Sigmoid colon (tissue), 7 donors: ENCODE measurements at places on chromosomes 11 and 22. TPM values are rescaled to one million over a fixed set of nuclear protein-coding genes. Genes with fewer than 3 reads are reported as not detected.
A peak's percentile ranks its signal among the peaks of the same experiment; 100 is the strongest.

SLCO2B1 gene
- 19.4 TPM for total RNA-seq

DEUP1 gene
- not detected for total RNA-seq

DNA sequence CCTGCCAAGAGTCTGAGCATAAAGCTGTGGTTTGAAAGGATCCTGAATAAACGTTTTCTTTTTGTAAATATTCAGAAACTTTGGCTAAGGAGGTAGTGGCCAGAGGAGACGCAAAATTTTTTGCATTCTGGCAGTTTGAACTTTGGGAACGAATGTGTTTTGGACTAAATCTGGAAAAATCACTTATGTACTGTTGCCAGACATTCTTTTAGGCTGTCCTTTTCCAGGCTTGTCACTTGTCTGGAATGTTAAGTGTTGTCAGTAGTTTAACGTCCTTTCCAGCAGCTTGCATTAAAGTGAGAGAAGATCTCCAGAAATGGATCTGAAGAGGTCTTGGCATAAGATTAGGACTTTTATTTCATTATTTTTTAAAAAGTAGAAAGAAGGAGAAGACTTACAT lies 18.5 kb downstream of the SPECC1L start:
- no peak for DNase-seq
- no peaks in the 10 kb centered on the region for H3K36me3 ChIP-seq
- H3K4me3 ChIP-seq = peak overlapping the region; percentile 0
- H3K27ac ChIP-seq = peak overlapping the region; percentile 78

DNA sequence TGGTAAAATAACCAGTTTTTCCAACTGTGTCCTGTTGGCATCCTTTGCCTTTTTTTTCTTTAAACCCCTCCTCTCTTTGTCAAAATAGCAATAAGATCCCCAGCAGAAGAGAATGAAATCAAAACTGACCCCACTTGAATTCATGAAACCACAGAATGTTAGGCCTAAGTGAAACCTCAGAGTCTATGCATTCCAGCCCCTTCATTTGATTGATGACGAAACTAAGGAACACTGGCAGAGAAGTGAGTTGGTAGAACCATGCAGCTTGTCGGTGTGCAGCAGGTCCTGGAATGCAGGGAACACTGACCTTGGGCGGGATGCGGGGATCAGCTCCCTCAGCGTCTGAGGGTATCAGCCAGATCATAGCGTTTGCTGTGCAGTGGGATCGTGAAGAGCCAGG lies 57.5 kb downstream of the GRK3 start:
- no peaks in the 10 kb centered on the region for H3K36me3 ChIP-seq
- no peak overlapping the region for H3K27ac ChIP-seq
- H3K4me1 ChIP-seq = no peaks in the 10 kb centered on the region

- H3K36me3 ChIP-seq = no peaks in the 10 kb centered on the region
- peak; percentile 68 for DNase-seq
- H3K4me3 ChIP-seq = peak overlapping the region; percentile 79
- no peaks in the 10 kb centered on the region for H3K27me3 ChIP-seq
- peak overlapping the region; percentile 78 for H3K27ac ChIP-seq
Measured at GRCh38 chr11:101128571-101129202, 926 bp downstream of the PGR start.
